ENCODE measurements at places on chromosomes 6 and 20.

GRCh38 chr6:93047033-93047432, 372.3 kb downstream of the EPHA7 start:
- no peak for DNase-seq

- no peak for DNase-seq
Observed at GRCh38 chr6:13507306-13507860, 20.0 kb upstream of the GFOD1 start.

DNA sequence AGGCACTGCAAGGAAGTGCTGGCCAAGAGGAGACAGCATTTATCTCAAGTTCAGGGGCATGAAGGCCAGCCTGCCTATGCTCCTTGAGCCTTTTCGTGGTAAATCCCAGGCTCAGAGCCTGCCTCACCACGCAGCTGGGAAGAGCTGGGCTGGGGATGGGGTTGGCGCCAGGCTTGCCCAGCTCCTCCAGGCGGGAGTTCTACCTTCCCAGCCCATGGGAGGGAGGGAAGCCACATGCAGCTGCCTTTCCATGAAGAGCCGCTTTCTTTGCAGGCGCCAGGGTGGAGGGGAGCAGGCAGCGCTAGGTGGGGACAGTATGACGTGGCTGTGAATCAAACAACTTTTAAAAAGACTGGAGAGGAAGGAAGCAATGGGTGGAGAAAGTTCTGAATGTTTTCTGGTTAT, 19.5 kb upstream of the SIRT5 start:
- no peak for DNase-seq

- no peak for DNase-seq
Observed at GRCh38 chr20:51094221-51094620, 71.3 kb upstream of the KCNG1 start.

- DNase-seq: no peak
Observed at GRCh38 chr6:103925317-103925716, 934.4 kb downstream of the HACE1 start.

DNA sequence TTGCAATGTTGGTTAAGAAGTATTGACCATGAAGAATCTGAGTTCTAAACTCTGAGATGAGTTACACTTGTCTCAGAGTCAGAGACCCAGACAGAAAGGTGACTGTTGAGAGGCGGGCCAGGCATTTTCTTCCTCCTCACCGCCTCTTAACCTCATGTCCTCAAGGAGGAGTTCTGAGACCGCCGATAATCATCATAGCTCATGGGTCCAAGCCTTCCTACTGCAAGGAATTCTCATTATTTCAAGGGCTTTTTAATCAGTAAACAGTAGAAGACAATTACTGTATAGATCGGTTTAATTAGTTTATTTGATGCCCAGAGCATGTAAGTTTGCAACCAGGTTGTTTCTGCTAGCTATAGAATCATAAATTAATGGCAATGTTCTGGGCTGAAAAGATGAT, 382.4 kb upstream of the MMS22L start:
- DNase-seq: no peak

GRCh38 chr6:107820338-107821261, 3.5 kb downstream of the SCML4 start:
- peak; percentile 17 for DNase-seq

- no peak for DNase-seq
Observed at GRCh38 chr6:37550191-37550831, 50.6 kb upstream of the CCDC167 start.

DNA sequence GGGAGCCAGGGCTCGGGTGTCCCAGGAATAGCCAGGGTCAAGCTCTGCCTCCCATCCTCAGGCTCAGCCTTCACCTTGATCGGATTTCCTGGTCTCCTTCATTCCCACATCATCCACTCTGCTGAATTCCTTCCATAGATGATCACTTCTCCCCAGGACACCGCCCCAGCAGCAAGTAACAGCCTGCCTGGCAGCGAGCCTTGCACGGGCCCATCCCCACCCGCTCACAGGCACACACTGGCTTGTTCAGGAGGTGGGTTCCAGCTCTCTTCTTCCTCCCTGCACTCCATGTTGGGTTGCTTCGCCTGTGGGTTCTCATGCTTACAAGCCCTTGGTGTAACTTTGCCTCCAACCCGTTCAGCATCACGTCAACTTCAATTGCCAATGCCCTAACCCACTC, 113.0 kb upstream of the IYD start:
- no peak for DNase-seq

DNA sequence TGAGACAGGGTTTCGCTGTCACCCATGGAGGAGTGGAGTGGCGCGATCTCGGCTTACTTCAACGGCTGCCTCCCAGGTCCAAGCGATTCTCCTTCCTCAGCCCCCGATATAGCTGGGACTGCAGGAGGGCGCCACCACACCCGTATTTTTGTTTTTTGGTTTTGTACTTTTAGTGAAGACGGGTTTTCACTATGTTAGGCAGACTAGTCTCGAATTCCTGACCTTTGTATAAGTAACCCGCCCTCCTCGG, 115.4 kb upstream of the BTN3A2 start:
- no peak for DNase-seq

- DNase-seq: no peak
Observed at GRCh38 chr6:56715741-56716140, 73.1 kb upstream of the DST start.

DNA sequence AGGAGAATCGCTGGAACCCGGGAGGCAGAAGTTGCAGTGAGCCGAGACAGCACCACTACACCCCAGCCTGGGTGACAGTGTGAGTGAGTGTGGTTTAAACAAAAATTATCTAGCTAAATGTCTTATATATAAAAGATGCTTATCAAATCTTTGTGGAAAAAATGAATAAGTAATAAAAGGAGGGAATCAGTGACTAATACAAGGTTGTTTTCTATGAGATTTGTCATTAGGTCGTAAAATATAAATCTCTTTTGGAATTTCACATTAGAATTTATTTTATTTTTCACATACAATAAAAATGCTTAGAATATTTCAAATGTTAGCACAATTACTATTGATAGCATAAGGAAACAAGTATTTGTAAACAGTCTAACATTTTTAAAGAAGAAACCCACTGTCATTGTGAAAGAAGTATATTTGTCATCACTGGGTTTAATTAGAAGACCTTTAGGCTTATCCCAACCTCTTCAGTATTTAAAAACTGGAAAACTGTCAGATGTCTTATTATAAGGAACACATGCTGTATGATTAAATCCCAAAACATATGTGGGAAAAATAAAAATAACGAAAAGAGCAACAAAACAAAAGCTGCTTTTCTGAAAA, 47.1 kb downstream of the ASCC3 start:
- DNase-seq: no peak

- DNase-seq: no peak
Observed at GRCh38 chr20:14979453-14979986, 642.1 kb upstream of the FLRT3 start.

Measured in NCI-H2029 treated with DMSO at 0.1 percent for 48 hours (cell line).